NAMALWA (cell line): ENCODE measurements at places on chromosomes 12 and 14.

DNA sequence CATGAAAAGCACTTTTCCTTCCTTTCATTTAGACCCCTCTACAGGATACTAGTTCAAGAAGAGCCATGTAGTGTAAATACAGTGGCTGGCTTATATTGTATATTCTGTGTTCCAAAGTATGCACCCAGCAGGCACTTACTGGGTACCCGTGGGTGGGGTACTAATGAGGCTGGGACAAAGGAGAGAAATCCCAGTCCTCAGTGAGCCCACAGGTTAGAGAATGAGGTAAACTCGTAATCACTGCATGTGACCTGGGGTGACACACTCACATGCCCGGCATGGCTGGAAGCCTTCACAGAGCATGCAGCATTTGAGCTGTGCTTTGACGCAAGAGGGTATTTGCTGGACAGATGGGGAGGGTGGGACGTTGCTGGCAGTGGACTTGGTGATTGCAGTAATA lies 17.1 kb downstream of the SLC24A4 start:
- DNase-seq = no peak

DNA sequence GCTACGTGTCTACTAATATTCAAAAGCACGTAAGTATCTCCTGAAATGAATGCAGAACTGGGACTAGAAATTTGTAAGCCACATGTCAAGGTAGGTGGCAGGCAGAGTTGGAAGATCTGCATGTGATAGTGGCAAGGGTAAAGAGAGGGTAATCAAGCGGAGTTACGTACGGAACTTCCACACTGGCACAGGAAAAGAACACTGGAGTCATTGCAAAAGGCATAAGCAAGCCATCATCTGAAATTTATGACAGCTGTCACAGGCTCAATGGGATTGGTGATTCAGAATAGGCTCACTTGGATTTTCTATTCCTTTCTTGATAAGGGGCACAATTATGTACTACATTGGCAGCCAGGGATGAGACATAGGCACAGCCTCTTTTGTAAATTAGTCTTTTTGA lies 245.3 kb downstream of the PDZRN4 start:
- DNase-seq = no peak

DNA sequence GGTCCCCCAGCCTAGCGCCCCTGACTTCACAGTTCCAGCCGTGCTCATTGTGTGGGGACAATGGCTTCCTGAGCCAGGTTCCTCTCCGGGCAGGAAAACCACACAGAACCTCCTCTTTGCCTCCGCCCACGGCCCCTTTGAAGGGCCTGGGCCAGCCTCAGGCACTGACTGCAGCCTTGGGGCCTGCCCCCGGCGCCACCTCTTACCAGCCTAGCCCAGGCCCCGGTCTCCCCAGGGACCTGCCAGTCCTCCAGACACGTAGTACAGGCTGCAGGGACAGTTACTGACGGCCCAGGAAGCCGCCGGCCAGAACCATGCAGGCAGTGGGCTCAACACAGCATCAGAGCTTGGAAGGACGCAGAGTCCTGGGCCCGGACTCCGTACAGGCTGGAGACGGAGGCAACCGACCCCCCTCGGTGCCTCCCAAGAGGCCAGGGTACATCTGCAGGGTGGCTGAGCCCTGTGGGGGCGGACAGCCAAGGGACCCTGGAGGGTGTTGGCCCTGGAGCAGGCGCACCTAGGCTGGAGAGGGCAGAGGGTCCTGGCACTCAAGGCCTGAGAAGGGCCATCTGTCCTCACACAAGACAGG lies 20.9 kb upstream of the NUDT14 start:
- DNase-seq = no peak

- no peak for DNase-seq
These were observed 575.5 kb downstream of the PRKD1 start for GRCh38 chr14:29351996-29352705.
